Type B pancreatic cell (in vitro differentiated cells): ENCODE measurements at places on chromosomes 12 and 14.

DNA sequence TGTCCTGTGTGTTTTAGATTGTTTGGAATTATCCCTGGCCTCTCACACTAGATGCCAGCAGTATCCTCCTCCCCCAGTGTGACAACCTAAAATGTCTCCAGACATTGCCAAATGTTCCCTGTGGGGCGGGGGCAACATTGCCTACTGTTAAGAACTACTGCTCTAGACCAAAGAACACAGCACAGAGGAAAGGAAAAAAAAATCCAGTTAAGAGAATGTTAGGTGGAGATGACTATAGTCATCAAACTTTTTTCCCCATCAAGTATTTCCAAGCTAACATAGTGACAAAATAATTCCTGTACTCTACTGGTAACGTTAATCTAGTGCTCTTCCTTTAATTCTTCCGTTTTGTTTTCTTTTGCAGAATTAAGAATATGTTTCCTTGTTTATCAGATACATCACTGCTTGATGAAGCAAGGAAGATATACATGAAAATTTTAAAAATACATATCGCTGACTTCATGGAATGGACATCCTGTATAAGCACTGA is 3.5 kb downstream of the CDKN1B start:
- H3K4me1 ChIP-seq, result peaks cover 22% of the 10 kb centered on the region
- peak overlapping the region; percentile 98 for H3K4me3 ChIP-seq
- H3K36me3 ChIP-seq, result peaks cover 41% of the 10 kb centered on the region
- peaks cover 7% of the 10 kb centered on the region for H3K27me3 ChIP-seq
- H3K27ac ChIP-seq, result peak overlapping the region; percentile 87

DNA sequence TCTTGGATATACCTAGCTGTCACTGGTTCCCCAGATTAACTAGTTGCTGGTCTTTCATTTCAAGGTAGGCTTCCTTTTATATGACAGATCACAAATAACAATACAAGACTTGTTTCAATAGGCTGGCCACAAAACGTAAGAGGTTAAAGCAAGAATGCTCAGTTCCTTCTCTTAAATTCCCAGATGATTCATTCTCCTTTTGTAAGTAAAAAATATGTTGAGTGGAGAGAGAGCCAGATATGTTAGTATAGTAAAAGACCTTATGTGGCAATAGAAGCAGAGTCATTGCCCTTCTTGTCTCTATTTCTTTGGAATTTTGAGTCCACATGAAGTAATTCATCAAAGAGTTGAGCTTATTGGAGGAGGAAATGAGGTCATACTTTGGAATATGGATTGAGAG is 939.0 kb upstream of the ATXN7L3B start:
- DNase-seq, result no peak
- H3K36me3 ChIP-seq, result no peaks in the 10 kb centered on the region
- no peaks in the 10 kb centered on the region for H3K4me1 ChIP-seq
- no peak overlapping the region for H3K27ac ChIP-seq

- peaks cover 10% of the 10 kb centered on the region for H3K27me3 ChIP-seq
- peak overlapping the region; percentile 30 for H3K27ac ChIP-seq
- no peak for DNase-seq
- no peaks in the 10 kb centered on the region for H3K36me3 ChIP-seq
- H3K4me1 ChIP-seq, result peaks cover 5% of the 10 kb centered on the region
Measured at GRCh38 chr12:94762259-94762942, 112.0 kb upstream of the TMCC3 start.

GRCh38 chr12:107780298-107780697 is 5.8 kb downstream of the ASCL4 start:
- no peak overlapping the region for H3K27ac ChIP-seq
- H3K36me3 ChIP-seq, result no peaks in the 10 kb centered on the region
- no peaks in the 10 kb centered on the region for H3K4me1 ChIP-seq
- H3K27me3 ChIP-seq, result peaks cover 60% of the 10 kb centered on the region

DNA sequence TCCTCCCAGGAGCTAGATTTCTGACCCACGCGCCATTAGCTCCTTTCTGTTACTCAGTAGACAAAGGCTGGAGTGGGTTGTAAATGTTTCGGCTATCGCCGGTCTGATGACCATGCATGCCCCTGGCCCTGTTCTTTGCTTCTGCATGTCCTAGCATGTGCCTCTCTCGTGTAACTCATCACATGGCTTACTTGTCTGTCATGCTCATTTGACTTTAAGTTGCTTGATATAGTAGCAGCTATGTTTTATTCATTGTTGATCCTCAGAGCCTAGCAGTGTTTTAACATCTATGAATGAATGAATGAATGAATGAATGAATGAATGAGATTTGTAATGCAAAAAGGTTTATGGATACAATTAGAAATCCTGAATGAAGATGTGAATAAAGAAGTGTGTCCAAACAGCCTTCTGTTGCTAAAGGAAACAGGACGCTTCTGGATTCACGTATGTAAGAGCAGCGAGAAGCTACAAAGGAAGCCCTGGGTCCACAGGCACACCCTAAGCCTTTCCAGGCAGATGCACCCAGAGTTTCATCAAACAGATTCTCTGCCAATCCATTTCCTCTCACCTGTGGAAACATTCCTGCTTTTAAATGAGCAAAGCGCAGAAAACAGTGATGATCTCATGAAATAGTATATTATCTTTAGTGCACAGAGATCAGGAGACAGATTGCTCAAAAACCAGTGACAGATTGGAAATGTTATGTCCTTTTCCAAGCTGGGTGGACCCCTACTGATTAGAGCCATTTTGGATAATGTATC is 3.4 kb downstream of the GSG1 start:
- H3K36me3 ChIP-seq, result no peaks in the 10 kb centered on the region
- H3K27ac ChIP-seq, result peak overlapping the region; percentile 96
- H3K4me1 ChIP-seq, result peaks cover 45% of the 10 kb centered on the region

DNA sequence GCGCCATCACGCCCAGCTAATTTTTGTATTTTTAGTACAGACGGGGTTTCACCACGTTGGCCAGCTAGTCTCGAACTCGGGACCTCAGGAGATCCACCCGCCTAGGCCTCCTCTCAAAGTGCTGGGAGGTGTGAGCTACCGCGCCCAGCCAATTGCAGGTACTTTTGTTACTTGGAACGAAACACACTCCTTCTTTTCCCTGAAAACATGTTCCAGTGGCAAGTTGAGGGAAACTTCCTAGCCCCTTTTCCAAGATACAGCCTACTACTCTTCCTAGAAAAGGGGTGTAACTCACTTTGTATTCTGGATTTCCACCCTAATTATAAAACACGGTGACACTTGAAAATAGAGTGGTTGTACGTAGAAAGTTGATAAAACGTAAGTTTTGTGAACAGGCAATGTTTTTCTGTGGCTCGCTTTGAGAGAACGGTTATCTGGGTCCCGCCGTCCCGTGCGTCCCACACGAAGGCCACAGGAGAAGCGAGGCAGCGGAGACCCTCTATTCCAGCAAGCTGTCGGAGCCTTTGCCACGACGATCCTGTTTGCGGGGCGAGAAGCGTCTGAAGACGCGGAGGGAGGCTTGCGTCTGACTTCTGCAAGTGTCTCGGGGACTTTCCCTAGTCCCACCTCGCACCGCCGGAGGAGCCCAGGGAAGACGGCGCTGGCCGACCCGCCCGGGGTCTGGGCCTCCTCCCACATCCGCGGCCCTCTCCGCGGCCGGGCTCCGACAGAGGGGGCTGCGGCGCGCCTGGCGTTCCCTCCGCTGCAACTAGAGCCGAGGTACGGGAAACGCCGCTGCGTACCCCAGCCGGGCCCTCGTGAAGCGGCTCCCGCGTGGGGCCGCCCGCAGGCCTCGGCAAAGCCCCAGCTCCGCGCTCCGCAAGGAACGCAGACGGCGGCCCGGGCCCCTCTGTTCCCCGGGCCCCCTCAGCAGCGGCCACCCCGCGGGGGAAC is 745 bp downstream of the CDCA4 start:
- peak overlapping the region; percentile 91 for H3K27ac ChIP-seq
- peaks cover 11% of the 10 kb centered on the region for H3K36me3 ChIP-seq
- H3K4me3 ChIP-seq, result peak overlapping the region; percentile 96
- no peak for DNase-seq

GRCh38 chr12:105245291-105245690 is 9.3 kb upstream of the APPL2 start:
- no peak overlapping the region for H3K27ac ChIP-seq
- no peaks in the 10 kb centered on the region for H3K4me1 ChIP-seq
- H3K27me3 ChIP-seq, result peaks cover 2% of the 10 kb centered on the region
- DNase-seq, result no peak
- H3K4me3 ChIP-seq, result no peak overlapping the region

DNA sequence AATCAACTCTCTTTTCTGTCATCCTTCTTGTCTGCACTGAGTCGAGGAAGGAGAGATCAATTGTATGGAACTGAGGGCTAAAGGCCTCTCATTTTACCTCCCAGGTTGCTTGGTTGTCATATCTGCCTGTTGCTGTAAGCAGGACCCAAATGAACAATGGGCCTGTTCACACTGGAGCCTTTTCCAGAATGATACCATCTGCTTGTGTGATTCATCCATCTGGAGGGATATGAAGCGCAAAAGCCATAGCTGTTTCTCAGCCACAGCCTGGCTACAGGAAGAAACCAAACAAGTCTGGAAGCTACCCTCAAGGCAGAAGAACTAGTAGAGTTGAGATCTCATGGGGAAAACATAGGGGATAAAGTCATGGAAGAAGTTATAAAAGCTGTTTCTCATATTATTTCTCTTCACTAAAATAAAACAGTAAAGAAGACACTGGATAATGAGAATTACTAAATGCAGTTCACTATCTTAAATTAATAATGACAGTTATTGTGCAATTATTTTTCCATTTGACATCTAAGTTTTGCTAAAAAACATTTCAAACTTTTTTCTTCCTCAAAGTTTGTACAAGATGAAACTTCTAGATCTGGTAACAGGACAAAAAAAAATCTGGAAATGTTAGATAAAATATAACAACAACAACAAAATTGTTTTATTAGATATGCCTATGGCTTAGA is 106.3 kb downstream of the SPTSSA start:
- peaks cover 12% of the 10 kb centered on the region for H3K4me1 ChIP-seq
- H3K4me3 ChIP-seq, result no peak overlapping the region
- peak overlapping the region; percentile 0 for H3K27ac ChIP-seq

- no peaks in the 10 kb centered on the region for H3K4me1 ChIP-seq
- peaks cover 30% of the 10 kb centered on the region for H3K36me3 ChIP-seq
- H3K27ac ChIP-seq, result no peak overlapping the region
- no peaks in the 10 kb centered on the region for H3K27me3 ChIP-seq
- no peak for DNase-seq
Measured at GRCh38 chr14:101900253-101900652, 64.1 kb upstream of the DYNC1H1 start.
